Stimulated activated CD4-positive, alpha-beta T cell treated with anti-CD3 and anti-CD28 coated beads, Interleukin-2, amount 100 ng/mL, for 24 hours (primary cell): ENCODE measurements at places on chromosomes 7 and 10.

DNA sequence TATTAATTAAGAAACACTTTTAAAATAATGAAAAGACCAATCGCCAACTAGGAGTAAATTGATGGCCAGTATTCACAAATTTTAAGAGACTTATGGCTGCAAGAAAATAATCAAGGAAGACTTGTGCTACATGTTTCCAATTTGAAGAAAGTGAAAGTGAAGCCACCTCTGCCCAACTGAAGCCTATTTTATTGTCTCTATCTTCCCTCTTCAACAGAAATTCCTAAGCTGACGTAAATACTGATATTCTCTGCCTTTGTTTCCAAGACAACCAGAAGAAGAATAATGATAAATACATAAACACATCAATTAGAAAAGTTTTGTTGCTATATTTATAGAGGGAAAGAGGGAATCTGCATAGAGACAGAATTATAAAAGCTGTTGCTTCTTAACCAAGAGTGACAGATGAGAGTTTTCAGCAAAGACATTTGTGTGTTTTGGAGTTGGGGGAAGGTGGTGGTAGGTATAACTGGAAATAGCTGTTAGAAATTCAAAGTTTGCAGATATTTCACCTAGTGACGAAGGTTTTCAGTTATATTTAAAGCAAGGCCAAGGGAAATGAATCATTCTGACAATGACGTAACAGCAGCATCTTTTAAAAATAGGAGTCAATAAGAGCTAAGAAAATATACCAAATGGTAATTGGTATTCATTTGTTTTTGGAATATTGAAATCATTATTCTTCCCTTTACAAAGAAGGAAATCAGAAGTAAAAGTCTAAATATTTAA, 576.6 kb upstream of the SORCS1 start:
- no peak for DNase-seq

DNA sequence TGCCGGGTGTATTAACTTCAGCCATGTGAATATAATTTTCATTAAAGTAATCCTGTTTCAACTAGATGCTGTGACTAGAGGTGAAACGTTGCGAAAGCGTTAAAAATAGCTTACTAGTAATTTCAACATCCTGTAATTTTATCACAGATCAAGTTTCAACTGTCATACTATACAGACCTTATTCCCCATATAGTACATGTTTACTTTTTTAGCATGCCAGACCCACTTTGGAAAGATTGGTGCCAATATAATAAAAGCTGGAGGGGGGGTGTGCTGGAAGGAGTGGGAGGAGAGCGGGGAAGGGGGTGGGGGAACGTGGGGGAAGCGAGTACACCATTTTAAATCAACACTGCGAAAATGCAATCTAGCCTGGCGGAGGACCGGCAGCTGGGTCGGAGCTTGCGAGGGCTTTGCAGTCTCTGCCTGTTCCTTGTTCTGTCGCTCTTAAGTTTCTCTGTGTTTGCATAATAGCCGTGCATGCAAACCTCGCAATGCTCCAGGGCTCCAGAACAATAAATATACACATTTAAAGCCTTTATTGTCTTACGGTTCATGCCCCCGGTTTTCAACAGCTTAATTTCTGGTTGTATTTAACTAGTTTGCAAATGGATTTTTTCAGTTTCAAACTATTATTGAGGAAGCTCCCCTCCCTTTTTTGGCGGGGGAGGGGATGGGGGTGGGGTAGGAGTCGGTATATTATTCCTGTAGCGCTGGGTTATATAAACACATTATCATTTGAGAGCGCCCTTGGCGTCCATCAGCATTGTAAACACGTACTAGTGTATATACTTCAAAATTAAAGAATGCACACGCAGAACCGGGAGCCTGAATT, 1.3 kb upstream of the ARID5B start:
- DNase-seq = peak; percentile 56

DNA sequence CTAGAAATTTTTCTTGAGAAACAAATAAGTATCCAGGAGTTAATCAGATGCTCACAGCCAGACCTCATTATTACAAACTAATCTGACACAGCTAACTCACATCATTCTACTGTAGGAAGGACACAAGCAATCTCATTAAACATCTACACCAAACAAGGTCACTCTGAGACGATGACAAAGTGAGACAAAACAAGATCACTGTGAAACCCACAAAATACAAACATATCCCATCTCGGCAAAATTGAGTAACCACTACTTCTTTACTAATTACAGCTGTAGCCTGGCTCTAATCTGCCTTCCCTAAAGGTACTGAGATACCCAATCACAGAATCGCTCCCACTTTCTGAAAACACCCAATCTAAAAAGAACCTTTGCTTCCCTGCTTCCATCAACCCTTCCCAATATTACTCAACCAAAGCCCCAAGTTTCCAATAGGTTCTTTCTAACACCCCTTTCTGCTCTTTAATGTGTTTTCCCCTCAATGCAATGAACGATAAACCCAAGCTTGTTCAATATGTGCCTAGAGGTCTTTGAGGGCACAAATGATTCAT, 26.9 kb downstream of the CCDC6 start:
- no peak for DNase-seq

- DNase-seq = no peak
These were observed 5.5 kb downstream of the CNNM2 start for GRCh38 chr10:102923601-102924000.

- DNase-seq = peak; percentile 17
These were observed 144.9 kb upstream of the AHR start for GRCh38 chr7:17153536-17153935.

DNA sequence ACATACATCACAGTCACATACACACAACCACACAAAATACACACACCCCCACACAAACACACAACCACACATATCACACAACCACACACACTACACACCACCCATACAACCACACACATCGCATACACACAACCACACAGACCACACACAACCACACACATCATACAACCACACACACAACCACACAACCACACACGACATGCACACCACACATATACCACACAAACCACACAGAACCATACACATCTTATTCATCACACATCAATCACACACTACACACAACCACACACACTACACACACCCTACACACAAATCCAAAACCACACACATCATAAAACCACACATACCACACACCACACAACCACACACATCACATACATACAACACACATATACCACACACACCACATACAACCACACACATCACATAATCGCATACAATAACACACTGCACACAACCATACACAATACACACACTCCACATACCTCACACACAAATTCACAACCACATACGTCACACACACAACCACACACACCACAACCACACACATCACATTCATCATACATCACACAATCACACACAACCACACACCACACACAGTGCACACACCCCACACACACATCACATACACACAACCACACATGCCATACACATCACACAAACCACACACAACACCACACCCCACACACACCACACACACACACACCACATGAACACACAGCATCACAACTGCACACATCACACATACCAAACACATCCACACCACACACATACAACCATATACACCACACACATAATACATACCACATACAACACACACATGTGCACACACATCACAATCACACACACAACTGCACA, 30.4 kb downstream of the GPRIN2 start:
- DNase-seq = no peak

- no peak for DNase-seq
These were observed 227.5 kb downstream of the THSD7A start for GRCh38 chr7:11604505-11604904.

DNA sequence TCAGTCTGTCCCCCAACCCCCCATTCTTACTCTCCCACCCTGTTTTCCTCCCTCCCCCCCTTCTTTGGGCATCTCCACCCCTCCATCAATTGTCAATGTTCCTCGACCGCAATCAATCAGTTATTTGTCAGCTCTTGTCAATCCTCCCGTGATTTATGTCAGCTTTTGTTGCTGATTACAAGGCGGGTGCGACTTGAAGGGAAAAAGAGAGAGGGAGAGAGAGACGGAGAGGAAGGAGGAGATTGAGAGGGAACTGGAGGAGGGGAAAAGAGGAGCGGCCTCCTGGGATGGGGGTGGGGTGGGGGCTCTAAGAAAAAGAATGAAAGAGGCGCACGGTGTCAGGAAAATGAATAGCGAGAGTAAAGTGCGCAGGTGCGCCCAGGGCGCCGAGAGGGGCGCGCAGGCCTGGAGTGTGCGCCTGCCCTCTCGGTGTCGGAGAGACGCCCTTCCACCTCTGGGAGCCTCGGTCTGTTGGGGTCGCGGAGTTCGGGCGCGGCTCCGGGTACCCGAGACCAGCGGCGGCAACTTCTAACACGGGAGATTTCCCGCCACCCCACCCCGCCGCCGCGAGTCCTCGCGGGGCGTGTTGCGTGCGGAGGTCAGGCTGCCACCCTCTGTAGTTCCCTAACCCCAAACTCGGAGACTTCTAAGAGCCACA, 1.1 kb upstream of the ZNF503 start:
- no peak for DNase-seq

- DNase-seq = no peak
These were observed 133.5 kb upstream of the MBL2 start for GRCh38 chr10:52906046-52906445.

DNA sequence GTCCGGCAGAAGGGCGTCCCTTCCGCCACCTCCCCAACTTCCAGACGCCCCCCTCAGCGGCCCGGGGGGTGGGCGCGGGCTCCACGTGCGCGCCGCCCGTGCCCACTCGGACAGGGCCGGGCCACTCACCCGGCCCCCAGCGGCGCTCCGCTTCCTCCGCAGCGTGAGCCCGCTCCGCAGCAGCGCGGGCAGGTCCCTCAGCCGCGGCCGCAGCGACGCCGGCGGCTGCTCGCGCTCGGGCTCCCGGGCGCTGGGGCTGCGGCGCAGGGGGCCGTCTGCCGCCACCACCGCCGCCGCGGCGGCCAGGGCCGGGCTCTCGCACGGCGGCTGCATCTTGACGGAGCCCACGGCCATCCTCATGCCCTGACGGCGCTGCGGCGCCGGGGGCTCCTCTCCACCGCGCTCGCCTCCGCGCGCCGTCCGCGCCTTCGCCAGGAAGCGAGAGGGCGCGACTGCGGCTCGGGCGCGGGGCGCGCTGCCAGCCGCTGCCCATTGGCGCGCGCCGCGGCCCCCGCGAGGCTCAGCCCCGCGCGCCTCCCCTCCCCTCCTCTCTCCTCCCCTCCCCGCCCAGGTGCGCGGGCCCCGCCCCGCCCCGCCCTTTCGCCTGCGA, at the start of gene RAPGEF5:
Gene RAPGEF5 (minus strand): TSS at position 454 of the 610 bp plus-strand sequence. CDS start 94 bp downstream, at position 360.
- DNase-seq = no peak

DNA sequence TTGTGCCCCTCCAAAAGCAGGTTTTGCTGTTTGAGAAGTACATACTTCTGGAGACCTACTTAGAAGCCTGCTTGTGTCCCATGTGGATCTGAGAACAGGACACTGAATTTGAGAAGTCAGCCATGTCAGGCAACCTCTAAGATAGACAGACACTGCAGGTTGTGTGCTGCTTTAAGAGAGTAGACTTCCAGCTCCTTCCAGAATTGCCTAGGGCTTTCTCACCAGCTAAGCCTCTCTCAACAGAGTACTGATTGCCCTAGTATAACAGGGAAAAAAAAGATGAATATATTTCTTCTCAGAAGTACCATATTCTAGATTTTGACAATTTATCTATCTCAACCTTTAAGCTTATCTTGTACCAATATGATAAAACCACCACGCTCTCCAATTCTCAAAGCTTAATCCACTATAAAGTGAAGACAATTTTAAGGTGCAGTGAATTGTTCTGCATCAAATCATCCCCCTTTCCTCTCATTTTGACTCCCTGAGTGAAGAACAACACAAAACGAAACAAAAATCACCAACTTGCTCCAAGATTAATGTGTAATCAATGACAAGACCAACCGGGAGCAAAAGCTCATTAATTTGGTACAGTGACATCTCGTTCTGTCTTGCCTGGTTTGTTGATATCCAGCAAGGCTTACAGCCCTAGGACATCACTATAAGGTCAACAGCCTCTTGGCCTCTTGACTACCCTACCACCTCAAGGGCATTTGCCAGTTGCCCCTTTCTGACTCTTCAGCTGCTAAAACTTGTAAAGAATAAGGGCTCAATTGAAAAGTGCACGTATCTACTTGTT, 214.6 kb downstream of the SORCS1 start:
- no peak for DNase-seq
